T-helper 22 cell (primary cell): ENCODE measurements at places on chromosomes 5 and 9.

- DNase-seq, result no peak
These were observed 2.5 kb upstream of the TCF7 start for GRCh38 chr5:134111741-134112647.

DNA sequence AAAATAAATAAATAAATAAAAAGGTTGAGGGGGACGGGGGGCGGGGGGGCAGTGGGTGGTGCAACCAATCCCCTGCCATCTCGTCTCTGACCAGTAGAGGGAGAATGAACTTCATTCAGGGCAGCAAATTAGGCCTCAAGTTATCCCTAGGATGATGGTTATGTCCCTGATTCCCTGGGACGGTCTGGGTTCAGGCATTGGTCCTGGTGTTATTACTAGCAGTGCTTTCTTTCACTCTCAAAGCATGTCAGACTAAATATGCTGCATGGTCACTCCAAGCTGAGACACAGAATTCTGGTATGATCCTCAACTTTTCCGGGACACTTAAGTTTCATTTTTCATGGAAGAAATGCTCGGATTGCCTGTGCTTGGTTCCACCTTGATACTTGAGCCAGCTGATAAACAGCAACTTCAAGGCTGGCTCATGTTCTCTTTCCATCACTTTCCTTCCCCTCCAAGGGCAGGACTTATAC, 59.4 kb downstream of the DAP start:
- no peak for DNase-seq

DNA sequence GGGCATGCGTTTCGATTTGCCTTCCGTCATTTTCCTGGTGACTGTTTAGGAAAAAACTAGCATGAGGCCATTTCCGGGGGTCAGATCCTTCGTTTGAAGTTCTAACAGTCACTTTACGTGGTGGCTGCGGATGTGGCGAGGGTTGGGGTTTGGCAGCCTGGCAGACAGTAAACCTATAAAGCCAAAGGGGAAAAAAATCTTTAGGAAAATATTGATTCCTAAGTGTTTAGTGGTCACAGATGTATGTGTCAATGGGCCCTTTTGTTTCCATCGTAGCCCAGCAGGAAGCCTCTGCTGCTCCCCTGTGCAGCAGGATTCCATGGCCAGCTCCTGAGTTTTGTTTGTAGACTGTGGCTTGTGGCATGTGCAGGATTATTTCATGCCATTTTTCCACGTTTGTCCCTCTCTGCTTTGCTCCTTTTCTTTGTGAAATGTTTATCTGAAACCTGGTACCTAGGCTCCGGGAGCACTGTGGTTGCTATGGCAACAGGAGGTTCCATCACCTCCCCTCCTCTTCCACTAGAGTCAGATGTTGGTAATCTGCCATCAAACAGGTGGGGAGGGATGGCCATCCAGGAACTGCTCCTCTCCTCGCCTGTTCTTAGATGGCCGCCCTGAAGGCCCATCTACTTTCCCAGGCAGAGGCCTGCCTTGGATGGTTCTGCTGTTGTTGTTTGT, 202.3 kb downstream of the AOPEP start:
- no peak for DNase-seq

DNA sequence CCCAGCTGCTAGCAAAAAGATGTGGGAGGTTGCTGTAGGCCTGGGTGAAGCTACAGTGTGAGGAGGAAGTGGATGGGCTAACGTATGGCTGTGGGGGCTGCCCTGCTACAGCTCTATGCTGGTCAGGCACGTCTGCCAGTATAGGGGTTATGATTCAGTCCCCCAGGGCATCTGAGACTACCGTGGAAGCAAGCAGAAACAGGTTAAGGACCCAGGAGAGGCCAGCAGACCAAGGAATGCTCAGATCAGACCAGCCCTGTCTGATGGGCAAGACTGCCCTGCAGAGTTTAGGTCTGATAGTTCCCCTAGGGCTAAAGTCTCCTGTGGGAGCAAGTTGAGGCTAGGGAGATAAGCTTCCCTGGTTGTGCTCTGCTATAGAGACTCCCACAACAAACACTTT, 416.1 kb upstream of the CTNND2 start:
- DNase-seq, result no peak

DNA sequence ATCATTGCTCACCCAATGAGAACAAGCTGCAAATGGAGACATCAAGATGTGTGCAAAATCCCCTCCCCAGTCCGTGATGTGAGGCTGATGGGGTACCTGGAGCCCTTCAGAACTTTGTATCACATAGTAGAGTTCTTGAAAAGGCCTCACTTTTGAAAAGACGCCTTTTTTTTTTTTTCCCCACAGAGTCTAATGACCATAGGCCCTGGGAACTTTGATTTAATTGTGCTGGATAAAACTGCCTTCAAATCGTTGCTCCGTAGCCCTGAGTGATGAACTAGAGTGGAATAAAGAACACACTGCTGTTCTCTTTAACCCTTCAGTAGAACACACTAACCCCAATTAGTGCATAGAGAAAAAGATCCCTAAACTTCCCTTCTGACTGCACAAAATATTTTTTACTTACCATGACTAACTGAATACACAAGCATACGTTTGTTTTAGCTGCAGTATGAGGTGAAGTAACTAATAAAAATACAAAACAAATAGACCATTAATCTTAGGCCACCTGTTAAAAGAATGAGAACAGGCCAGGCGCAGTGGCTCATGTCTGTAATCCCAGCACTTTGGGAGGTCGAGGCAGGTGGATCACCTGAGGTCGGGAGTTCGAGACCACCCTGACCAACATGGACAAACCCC, 15.1 kb downstream of the PSAT1 start:
- no peak for DNase-seq

DNA sequence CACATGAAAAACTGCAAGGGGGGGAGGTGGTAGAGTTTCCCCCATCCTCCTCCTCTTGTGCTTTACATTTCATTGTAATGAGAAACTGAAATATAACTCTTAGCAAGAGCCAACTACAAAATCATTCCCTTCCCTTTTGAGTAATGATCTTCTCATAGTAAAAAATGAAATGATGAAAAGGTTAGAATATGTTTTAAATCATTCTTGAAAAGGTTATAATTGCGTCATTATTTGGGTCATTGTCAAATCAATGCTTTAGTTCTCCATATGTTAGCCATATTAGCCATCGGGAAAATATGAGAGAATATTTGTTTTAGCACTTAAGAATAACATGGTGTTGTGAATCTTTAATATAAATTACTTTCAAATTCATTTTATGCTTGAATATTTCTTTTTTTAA, 1185.0 kb upstream of the CDH18 start:
- no peak for DNase-seq

DNA sequence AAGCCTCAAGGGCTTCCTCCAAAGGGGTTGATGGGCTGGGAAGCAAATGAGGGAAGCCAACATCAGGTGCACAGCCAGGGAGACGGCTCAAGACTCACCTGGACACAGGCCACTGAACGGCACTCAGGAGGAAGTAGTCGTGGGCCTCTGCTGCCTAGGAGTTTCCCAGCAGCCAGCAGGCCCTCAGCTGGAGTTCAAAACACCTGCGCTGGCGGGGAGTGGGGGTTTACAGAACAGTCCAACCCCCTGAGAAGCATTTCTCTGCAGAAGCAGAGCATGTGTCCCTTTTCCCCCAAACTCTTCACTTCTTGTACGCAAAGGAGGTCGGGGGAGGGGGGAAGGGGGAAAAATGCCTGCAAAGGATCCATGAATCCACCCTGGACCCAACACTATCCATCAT, 2.3 kb downstream of the WHRN start:
- no peak for DNase-seq
